ENCODE measurements at places on chromosomes 16 and 17.

GRCh38 chr16:85840801-85841200 is 41.3 kb downstream of the COX4I1 start:
- no peak for DNase-seq

GRCh38 chr16:77925531-77925930 is 96.8 kb upstream of the CLEC3A start:
- DNase-seq = no peak

- DNase-seq = no peak
These were observed 43.1 kb downstream of the SCNN1G start for GRCh38 chr16:23225634-23226033.

GRCh38 chr17:77734371-77735080 is 224.0 kb upstream of the TNRC6C start:
- peak; percentile 90 for DNase-seq

DNA sequence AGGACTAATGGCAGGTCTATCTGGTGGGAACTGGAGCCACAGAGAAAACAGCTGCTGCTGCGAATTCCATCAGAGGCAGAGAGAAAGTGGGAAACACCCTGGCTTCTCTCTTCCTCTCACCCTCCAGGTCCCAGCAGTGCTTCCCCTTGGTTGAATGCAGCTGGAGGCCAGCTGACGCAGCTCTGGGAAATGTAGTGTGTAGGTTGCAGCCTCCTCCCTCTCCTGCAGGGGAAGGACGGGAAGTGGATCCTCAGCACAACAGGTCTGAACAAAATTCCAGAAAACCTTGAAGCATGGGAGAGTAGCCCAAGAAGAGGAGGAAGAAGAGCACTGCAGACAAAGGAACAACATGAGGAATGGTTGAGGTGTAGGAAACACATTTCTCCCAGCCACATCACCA is 67.8 kb upstream of the MMP2 start:
- no peak for DNase-seq

DNA sequence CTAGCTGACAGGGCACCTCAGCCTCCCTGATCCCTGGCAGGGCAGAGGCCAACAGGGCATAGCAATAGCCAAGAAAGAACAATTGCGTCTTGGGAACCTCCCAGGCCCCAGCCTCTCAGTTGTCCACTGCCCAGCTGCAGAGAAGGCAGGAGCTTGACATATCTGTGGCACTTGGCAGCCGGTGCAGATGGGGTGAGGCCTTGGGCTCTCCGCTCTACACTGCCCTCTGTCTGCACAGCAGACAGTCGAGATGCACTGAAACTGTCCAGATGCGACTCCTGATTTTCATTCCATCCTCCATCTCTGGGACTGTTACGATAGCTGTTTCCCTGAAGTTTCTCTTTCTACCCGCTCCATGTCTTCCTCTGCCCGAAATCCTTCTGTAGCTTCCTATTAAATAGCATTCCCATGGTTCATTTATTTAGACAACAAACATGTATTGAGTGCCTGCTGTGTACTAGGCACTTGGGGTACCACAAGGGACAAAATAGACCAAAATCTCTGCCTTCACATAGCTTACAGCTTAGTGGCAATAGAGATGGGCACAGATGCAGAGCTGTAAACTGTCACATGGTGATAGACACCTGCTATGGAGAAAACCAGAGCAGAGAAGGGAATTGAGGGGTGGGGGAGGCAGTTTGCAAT is 3.3 kb downstream of the POLR3E start:
- DNase-seq = peak; percentile 19

GRCh38 chr17:29136998-29137730 is 43.0 kb downstream of the MYO18A start:
- DNase-seq = no peak

GRCh38 chr17:58691701-58692238 is at the start of gene TEX14:
TSS of gene TEX14 (minus strand) at chr17:58692045. CDS start at chr17:58652001, 40,044 bp downstream.
- no peak for DNase-seq

- DNase-seq = no peak
These were observed 149.9 kb downstream of the ENGASE start for GRCh38 chr17:79224476-79224875.

DNA sequence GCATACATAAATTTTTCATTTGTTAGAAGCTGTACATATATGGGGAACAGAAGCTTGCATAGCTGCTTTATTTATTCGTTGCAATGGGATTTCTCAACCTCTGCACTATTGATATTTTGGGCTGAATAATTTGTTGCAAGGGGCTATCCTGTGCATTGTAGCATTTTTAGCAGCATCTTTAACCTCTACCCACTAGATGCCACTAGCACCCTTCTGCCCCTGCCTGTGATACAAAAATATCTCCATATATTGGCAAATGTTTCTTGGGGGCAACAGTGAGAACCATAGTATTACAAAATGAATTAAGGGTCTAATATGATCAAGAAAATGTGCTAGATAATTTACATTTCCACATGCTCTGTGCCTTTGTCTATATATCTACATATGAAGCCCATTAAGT is 1401.0 kb downstream of the CDH11 start:
- DNase-seq = no peak

- DNase-seq = no peak
These were observed 39.8 kb downstream of the TLE7 start for GRCh38 chr16:71402007-71402406.

- no peak for DNase-seq
These were observed 42.7 kb downstream of the TNRC6C start for GRCh38 chr17:78001182-78001581.

DNA sequence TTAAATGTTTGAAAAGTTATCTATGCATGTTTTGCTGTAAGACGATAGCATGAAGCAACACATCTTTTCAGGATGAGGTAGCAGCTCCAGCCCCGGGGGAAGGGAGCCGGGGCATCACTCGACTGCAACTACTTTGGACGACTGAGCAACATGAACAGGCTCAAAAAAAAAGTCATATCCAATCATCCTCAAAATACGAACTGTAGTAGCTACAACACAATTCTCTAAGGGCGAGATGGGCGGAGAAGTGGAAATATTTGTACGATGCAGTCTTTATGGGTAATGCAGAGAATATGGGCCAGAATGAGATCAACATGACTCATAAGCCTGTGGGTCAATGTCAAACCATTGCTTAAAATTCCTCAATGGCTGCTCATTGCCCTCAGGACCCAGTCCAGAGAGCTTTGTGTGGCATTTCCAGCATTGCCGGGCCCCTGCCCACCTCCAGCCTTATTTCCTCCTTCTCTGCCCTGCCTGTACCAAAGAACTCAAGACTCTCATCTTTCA is 17.7 kb upstream of the SMURF2 start:
- DNase-seq = peak; percentile 57

GRCh38 chr16:24915576-24915975 is 69.8 kb downstream of the SLC5A11 start:
- no peak for DNase-seq

- DNase-seq = peak; percentile 43
These were observed 11.8 kb upstream of the TEKT1 start for GRCh38 chr17:6843241-6843880.

DNA sequence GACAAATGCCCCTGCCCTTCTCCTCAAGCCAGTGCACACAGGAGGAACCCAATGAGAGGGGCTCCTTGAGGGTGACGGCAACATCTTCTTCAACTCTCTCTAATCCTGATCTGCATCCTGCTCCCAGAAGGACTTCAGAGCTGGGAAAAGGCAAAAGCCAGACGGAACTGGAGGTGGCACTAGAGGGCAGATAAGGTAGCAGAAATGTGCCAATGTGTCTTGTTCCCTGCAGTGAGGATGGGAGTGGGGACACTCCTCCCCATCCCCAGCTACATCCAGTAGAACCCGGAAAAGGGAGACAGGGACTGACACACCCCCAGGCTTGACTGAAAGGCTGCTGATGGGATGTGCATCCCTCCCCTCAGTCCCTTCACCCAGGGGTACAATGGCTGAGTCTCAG is 28.5 kb downstream of the SRCIN1 start:
- DNase-seq = no peak

DNA sequence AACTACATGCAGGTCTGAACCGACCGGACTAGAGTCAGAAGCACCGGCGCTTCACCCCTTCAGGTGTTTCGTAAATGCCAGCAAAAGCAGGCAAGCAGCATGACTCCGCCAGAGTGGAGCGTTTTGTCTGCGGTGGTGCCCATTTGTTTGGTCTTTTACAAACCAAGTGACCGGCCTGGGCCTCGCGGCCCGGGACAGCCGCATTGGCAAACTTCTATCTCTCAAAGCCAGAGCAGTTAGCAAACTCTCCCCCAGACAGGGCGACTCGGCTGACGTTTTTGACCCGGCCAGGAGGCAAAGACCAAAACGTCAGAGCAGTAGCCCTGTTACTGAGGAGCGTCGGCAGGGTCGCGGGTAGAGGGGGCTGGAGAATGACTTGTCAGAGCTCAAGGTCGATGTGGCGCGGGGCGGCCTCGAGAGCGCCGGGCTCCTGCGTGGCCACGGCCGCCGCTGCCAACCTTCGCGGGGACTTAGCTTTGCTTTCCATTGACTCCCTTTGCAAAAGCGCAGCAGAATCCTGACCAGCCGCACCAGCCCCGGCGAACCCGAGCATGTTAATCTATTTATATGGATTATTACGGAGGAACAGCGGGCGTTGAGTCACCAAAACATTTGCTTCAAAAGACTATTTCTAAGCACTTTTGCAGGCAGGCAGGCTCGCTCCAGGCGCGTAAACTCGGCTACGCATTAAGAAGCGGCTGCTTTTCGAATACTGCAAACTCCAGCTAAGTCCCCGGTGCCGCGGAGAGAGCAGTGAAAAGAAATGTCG is 763 bp upstream of the SOX9 start:
- DNase-seq = peak; percentile 65
